ENCODE measurements at places on chromosomes 2 and 18. TPM values are rescaled to one million over a fixed set of nuclear protein-coding genes. Genes with fewer than 3 reads are reported as not detected.

FBXO36 gene
- polyA plus RNA-seq: 3.4 TPM

ACMSD gene
- not detected for polyA plus RNA-seq

DNAH7 gene
- 0.08 TPM for polyA plus RNA-seq

CYP1B1 gene
- 1.3 TPM for polyA plus RNA-seq

MREG gene
- polyA plus RNA-seq: 7.5 TPM

PLCL1 gene
- not detected for polyA plus RNA-seq

MAP2 gene
- polyA plus RNA-seq: 7.2 TPM

SLC23A3 gene
- polyA plus RNA-seq: 0.35 TPM

LRRC30 gene
- polyA plus RNA-seq: not detected

ST8SIA5 gene
- 2.4 TPM for polyA plus RNA-seq

ERBB4 gene
- 1.3 TPM for polyA plus RNA-seq

CDH20 gene
- 0.05 TPM for polyA plus RNA-seq

PKDCC gene
- 115 TPM for polyA plus RNA-seq

TM4SF20 gene
- not detected for polyA plus RNA-seq

SPR gene
- polyA plus RNA-seq: 4.5 TPM

PLGLB2 gene
- polyA plus RNA-seq: 0.14 TPM

ALPP gene
- 0.20 TPM for polyA plus RNA-seq

LNPK gene
- 2.2 TPM for polyA plus RNA-seq

MATN3 gene
- polyA plus RNA-seq: 3.0 TPM

TBR1 gene
- polyA plus RNA-seq: not detected

RAB6C gene
- 0.03 TPM for polyA plus RNA-seq

RBBP8 gene
- 16.1 TPM for polyA plus RNA-seq

STEAP3 gene
- polyA plus RNA-seq: 40.1 TPM

AQP12B gene
- polyA plus RNA-seq: not detected

ANKRD53 gene
- 0.70 TPM for polyA plus RNA-seq

PRKAG3 gene
- polyA plus RNA-seq: not detected

PSMA8 gene
- polyA plus RNA-seq: not detected

MROH2A gene
- polyA plus RNA-seq: not detected

NETO1 gene
- polyA plus RNA-seq: 3.0 TPM

DHRS9 gene
- not detected for polyA plus RNA-seq

UGT1A5 gene
- polyA plus RNA-seq: not detected

SATB2 gene
- polyA plus RNA-seq: 1.4 TPM

POTEI gene
- 0.20 TPM for polyA plus RNA-seq

All from H1 (cell line).